ENCODE measurements at places on chromosomes 11 and 22.

GRCh38 chr11:10480760-10481159, 25.7 kb downstream of the AMPD3 start:
- no peak for DNase-seq

- DNase-seq, result no peak
Observed at GRCh38 chr22:37230673-37231405, 13.2 kb downstream of the RAC2 start.

GRCh38 chr22:17703811-17704210, 65.3 kb downstream of the BCL2L13 start:
- DNase-seq, result no peak

GRCh38 chr11:126522606-126523005, 167.1 kb downstream of the ST3GAL4 start:
- no peak for DNase-seq

- DNase-seq, result no peak
Observed at GRCh38 chr11:35105319-35106079, 33.5 kb upstream of the CD44 start.

DNA sequence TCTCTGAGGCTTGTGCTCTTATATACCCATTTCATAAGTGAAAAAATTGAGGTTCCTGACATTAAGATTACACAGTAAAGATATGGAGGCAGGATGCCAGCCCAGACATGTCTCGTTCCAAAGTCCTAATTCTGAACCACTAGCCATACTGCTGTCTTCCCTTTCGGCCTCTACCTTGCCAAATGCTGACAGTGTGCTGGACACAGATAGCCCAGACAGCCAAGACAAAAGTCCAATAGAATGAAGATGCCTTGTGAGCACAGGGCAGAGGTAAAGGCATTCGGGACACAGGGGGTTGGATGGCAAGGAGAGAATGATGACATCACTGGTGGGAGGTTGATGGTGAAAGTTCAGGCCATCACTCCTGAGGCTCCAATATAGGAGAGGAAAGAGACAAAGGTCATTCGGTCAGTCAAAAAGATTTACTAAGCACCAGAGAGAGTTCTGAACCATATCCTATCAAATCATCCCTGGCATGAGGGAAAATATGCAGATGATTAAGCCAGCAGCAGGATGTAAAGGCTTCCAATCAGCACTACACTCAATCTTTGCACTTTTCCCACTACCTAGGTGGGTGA, 174.0 kb upstream of the MTMR2 start:
- no peak for DNase-seq

- no peak for DNase-seq
Observed at GRCh38 chr11:120749395-120749794, 237.8 kb downstream of the GRIK4 start.

DNA sequence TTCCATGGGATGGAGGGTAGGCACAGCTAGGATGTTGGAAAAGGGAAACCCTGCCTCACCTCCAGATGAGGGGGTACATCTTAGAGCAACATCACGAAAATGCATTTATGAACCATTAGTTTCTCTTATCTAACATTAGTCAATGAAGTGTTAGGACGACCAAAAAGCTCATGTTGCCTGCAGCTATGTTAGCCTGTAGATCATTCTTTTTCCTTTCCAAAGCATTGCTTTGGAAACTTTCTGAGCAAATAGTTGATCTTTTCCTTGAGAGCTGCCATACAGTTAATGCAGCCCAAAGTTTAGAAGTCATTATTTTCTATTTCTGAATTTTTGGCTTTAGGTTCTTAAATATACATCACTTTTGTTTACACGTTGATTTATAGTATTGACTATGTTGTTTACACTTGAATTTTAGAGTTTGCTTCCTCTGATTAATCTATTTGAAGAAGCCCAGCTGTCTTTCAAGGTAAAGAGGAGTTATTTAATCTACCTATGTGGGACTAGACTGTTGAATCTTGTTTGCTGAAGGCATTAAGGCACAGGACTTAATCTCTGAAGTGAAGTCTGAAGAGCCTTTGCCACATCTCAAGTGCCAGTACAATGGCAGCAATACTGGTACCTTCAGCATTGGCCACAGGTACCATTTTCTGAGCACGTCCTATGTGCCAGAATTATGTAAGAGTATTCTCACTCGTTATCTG, 11.0 kb downstream of the POU2AF3 start:
- no peak for DNase-seq

DNA sequence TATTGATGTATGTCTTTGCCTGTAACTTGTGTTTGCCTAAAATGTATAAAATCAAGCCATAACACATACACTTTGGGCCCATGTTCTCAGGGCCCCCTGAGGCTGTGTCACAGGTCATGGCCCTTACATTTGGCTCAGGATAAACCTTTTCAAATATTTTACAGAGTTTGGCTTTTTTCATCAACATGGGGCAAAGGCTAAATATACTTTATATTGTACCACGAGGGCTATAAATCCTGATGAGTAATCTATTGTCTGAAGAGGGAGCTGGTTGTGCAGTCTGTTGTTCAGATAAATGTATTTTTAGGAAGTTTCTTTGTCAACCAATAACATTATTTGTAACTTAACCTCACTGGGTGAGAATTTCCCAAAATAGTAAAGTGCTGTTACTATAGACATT, 404.6 kb upstream of the DDI1 start:
- DNase-seq, result no peak

Data from glutamatergic neuron (in vitro differentiated cells).